ENCODE measurements at places on chromosomes 16 and 17.

DNA sequence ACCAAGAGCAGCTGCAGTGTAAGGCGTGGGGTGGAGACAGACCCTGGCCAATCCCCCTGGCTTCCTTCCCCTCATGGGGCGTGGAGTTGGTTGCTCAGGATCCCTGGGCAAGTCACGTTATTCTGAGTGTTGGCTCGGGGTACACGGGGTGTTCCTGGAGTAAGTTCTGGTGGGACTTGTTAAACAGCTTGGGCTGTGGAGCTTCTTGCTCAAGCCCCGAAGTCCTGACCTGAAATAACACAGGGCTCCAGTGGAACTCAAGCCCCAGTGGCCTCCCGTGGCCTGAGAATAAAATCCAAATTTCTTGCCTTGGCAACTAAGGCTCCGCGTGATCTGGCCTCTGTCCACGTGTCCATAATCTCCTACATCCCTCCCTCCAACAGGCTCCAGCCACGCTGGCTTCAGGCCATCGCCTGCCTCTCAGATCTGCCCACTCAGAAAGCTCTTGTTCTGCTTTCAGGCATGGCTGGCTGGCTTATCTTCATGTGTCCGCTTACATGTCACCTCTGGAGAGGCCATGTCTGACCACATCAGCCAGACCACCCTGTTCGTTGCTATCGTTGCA, 49.3 kb upstream of the BCO1 start:
- DNase-seq: peak; percentile 79

GRCh38 chr17:45093444-45094110, 32.5 kb downstream of the NMT1 start:
- DNase-seq: no peak

- no peak for DNase-seq
Measured at GRCh38 chr17:65095465-65095864, 38.9 kb upstream of the GNA13 start.

GRCh38 chr17:8176998-8177731, 985 bp upstream of the TMEM107 start:
- DNase-seq: no peak

GRCh38 chr17:37234106-37234505, 141.7 kb upstream of the C17orf78 start:
- no peak for DNase-seq

- DNase-seq: no peak
Measured at GRCh38 chr16:10694830-10695229, at the start of gene TEKT5. TSS of gene TEKT5 (minus strand) at chr16:10694930. CDS start at chr16:10694873, 57 bp downstream.

All from caudate nucleus (tissue), 63 donors.